T-helper 22 cell (primary cell): ENCODE measurements at places on chromosomes 12 and 14.

- no peak for DNase-seq
Measured at GRCh38 chr12:98352218-98352811, 163.1 kb upstream of the TMPO start.

GRCh38 chr12:108580531-108580930, 17.4 kb downstream of the TMEM119 start:
- DNase-seq: no peak

GRCh38 chr12:107760207-107760808, 629 bp downstream of the PRDM4 start:
- no peak for DNase-seq

GRCh38 chr12:113647048-113647447, 175.4 kb upstream of the LHX5 start:
- no peak for DNase-seq

DNA sequence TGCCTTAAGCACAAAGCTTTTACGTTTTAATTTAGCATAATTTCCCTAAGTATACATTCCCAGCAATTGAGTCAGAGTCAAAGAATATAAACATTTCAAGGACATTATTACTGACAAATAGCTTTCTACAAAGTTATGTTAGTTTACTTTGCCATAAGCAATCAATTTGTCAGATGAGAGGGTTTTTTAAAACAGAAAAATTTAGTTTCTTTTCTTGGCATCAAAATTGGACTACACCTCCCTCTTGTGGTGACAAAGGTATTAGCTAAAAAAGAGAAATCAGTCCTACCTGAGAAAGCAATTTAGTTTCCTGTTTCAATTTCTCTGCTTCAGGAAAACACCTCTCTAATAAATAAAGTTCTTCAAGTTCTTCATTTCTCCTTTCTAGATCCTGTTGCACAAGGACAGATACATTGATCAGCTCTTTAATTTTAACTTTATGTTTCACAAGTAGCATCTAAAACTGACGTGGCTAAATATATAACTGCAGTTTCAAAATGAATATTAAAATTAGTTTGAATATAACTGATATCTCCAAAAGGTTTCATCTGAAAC, 39.9 kb downstream of the DNAI7 start:
- DNase-seq: no peak

GRCh38 chr14:104450811-104451401, 128.7 kb upstream of the C14orf180 start:
- no peak for DNase-seq

DNA sequence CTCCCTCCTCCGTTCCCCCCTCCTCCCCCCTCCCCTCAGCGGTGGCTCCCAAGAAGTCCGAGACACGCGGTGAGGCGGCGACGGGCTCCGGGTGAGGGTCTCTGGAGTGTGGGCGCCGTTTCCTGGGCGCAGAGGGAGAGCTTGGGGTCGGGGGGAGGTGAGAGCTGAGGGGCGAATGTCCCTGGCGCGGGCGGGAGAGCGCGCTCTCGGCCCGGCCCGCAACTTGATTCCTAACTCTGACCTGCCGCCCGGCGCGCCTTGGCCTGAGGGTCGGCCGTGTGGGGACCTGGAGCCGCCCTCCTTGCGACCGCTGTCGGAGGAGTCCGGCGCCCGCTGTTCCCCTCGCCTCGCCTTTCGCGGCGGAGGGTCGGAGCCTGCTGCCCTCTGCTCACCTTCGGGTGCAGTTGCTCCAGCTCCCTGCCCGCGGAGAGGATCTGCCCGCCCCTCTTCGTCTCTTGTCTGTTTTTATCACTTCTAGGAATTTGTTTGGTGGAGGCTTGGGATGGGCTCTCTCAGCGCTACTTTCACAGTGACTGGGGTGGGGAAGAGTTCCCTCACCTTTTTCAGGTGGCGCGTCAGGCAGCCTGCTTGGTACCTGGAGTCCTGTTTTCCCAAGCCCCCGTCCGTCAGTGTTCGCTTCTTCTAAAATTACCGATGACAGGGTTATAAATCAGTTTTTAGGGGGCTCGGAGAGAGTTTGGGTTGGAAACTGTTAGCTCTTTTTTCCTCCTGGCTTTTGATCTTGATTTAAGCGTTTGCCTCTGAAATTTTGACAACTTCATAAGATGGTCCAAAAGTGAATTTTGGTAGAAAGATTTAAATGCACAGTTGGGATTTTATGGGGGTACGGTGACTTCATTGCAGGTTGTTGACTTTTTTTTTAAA, 495 bp downstream of the ADIPOR2 start:
- no peak for DNase-seq

DNA sequence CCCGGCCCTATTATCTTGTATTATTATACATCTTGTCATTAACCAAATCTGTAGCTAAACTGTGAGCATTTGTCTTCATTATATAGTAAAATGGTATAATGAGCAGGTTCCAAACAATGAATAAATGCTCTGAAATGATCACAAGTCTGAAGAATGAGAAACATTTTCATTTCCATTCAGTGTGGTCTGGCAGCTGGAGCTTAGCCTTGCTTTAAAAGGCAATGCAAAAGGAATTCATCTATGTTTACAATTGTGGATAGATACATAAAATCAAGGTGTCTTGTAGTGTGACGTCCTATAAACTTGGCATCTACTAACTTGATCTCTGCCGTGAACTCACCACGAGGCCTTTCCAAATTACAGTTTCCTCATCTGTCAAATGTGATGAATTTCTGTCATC, 168.3 kb downstream of the RMST start:
- DNase-seq: no peak

DNA sequence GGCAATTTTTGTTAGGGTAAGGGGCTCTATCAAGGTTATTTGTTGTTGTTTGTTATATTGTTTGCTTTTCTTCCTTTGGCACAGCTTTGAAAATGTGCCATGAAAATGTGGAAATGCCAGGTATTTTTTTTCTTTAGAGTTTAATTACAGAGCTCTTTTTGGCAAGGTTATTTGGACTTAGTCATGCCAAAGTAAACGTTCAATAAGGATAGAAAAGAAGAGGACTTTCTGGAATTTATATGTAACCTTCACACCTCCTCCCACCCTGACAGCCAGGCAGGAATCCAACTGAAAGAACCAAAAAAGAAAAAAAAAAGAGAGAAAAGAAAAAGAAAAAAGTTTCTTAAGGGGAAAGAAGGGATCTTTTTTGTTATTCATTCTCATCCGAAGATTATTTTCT, 217.8 kb downstream of the KITLG start:
- DNase-seq: no peak

- DNase-seq: no peak
Measured at GRCh38 chr14:70254476-70254961, 65.8 kb upstream of the SLC8A3 start.

GRCh38 chr12:104514092-104514810, 57.5 kb downstream of the CHST11 start:
- no peak for DNase-seq

- DNase-seq: no peak
Measured at GRCh38 chr12:132181570-132182200, 37.4 kb downstream of the NOC4L start.

DNA sequence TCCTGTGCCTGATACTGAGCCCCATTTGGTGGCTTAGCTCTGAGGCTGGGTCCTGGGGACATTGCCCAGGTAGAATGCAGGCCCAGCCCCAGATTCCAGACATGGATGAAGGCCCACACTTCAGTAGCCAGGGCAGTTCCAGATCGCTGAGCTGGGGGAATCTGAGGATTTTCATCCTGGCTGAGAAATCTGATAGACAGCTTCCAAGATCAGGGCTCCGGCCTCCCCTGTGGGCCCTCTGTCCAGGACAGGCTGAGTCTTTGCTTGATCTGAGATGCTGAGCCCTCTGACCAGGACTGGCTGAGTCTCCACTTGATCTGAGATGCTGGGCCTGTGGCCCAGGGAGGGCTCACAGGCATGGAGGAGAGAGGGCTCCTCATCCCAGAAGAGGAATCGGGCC, 3.3 kb upstream of the RASAL1 start:
- DNase-seq: no peak
